Stimulated activated CD4-positive, alpha-beta T cell treated with anti-CD3 and anti-CD28 coated beads, Interleukin-1b, Interleukin-23, amount 100 ng/mL, for 24 hours (primary cell): ENCODE measurements at places on chromosomes 5 and 9.

DNA sequence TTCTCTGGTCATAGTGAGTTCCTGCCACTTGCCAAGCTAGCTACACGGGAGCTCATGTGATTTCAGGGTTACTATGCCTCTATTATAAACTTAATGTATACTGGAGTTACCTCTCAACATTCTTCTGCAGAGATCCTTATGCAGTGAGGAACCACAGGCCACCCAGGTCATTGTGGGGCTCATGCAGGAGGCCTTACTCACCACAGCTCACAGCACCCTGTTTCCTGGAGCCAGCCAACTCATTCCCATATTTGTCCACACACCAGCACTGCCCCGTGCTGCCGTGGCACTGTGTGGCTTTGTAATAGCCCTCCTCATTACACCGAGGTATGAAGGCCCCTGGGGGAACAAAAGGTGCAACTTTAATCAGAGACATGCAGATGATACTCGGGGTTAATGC, 520.0 kb downstream of the SPOCK1 start:
- no peak for DNase-seq

GRCh38 chr5:73370640-73371583, 77.7 kb downstream of the FOXD1 start:
- DNase-seq = no peak

- no peak for DNase-seq
Observed at GRCh38 chr5:143569213-143569701, 165.8 kb upstream of the NR3C1 start.

GRCh38 chr5:170114271-170114670, 8.6 kb downstream of the FOXI1 start:
- DNase-seq = no peak

GRCh38 chr5:499233-500209, 24.7 kb downstream of the SLC9A3 start:
- DNase-seq = no peak

DNA sequence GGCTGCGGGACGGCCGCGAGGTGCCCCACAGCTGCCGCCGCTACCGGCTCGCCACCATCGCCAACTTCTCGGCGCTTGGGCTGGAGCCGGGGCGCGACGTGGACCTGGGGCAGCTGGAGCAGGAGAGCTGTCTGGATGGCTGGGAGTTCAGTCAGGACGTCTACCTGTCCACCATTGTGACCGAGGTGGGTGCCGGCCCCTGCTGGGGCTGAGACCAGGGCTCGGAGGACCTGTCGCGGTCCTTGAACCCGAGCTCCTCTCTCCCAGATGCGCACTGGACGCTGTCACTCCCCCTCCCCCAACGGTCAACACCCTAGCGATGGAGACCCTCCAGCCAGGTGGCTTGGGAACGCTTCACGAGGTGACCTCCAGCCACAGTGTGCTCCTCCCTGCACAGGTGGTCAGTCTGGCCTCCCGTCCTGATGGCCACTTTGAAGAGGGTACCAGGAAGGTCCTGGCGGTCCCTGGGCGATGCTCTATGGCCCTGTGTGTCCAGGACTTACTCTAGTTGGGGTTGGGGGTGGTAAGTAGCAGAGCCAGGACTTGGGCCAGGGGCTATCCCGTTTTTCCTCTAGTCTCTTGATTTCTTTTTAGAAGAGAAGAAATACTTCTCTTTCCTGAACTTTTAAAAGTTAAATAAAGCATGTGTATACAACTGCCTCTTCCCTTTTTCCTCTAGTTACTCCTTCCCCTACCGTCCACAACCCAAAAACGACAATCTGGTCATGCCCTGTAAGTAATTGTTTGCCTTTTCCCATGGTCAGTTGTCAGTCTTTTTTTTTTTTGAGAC, 866 bp downstream of the SLC22A5 start:
- no peak for DNase-seq

- DNase-seq = no peak
Observed at GRCh38 chr5:169374761-169375160, 73.8 kb upstream of the SLIT3 start.

DNA sequence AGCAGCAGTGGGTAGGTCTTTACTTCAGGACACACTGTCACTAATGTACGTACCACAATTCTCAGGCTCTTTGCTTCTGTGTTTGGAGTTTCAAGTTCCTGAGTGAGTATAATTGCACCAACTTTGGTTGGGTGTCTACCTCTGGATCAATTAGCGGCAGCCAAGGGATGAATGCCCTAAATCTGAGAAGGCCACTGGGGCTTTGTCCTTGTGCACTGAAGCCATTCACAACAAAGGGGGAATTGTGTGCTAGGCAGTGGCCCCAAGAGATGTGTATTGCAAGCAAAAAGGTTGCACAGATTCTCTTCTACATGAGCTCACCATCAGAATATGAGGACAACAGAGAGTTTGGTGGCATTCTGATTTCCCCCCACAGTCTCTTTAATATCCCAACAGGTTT, 3.9 kb upstream of the PHF24 start:
- DNase-seq = no peak

DNA sequence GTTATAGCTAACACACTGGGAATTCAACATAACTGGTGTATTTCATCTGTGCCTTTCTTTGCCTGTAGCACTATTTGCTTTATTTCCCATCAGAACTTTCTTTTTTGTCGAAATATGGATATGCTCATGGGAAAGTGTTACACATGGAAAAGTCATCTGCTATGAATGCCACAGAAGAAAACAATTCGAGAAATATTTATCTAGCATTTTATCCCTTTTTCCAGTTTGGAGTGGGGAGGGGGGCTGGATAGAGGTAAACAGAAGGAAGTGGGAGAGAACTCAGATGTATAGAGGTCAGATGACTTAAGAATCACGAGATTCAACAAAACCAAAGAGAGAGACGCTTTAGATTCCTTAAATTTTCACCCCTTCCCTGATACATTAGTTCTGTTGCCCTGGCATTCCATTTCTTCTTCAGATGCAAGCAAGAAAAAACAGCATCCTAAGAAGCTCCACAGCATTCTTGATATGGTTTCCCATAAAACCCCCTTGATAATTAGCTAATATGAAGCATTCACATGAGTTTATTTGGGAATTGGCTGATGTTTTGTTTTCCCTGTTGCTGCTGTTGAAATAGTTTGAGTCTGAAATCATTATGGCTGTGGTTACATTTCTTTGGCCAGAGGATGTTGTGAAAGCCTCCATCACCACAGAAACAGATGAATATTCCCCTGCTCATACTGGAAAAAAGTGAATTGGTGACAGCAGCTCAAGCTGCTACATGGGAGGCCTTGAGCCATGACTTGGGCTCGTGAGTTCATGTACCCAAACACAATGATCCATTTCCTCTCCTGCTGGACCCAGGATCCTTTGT, 335.8 kb upstream of the DAB2 start:
- DNase-seq = no peak

- DNase-seq = no peak
Observed at GRCh38 chr5:151953833-151954232, 29.2 kb upstream of the GLRA1 start.

DNA sequence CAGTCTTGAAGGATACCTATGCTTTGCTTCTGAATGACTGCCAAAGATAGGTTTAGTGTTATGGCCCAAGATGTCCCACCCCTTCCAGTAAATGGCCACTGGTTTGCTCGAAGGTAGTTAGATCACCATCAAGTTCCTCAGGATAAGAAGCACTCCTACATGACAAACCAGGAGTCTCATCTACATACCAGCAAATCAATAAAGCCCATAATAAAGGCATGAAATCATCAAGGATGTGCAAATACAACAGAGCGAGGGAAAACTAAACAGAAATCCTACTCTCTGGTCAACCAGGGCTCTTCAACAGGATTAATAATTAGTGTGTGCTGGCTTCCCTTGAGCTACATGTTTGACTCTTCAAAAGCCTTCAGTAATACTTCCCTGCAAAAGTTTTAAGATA, 141.0 kb downstream of the LHFPL2 start:
- no peak for DNase-seq
